ENCODE measurements at places on chromosomes 2 and 18.

DNA sequence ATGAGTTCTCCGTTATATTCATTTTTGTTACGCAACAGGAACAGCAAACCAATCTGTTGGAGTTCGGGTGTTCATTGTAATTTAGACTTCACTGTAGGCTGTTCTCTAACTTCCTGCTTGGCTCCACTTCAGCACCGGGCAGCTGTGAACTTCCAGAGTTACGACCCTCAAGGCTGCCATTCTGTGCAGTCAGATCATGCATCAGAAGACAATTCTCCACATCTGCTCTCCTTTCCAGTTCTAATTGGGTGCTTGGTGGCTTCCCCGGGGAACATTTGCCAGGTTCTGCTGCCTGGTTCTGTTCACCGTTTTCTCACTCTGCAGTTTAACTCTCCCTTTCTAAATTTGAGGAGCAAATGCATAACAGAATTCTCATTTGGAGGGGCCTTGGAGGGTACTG lies 237.7 kb downstream of the NYAP2 start:
- DNase-seq: no peak

DNA sequence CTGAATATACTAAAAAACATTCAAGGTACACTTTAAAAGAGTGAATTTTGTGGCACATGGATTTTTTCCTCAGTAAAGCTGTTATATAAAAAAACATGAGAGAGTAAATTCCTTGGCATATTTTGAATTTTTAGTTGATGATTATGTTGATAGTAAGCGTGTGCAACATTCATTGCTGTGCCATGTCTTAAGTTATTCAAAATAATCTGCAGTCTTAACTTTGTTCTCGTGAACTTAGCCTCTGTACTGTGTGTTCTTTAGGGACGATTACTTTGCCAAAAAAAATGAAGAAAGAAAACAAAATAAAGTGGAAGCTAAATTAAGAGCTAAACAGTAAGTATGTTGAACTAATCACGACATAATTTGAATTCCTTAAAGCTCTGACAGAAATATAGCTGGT lies 9.6 kb downstream of the SSB start:
- DNase-seq: no peak

DNA sequence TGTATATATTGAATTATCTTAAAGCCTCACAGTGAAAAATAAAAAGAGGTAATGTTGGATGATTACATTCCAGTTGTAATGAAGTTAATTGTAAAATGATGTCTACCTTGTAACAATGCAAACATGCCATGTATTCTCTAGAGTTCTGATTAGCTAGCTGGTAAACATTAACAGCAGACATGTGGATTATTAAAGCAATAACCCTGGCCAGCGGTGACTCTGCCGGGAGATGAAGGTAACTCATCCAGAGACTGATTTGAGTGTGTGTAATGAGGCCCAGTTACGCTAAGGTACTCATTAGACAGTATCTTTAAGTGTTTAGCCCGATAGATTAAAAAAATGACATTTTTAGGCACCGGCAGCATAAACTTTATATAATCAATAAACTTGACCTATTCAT lies 79.6 kb upstream of the REV1 start:
- DNase-seq: no peak

GRCh38 chr18:13290856-13291271 lies 72.3 kb downstream of the LDLRAD4 start:
- no peak for DNase-seq

DNA sequence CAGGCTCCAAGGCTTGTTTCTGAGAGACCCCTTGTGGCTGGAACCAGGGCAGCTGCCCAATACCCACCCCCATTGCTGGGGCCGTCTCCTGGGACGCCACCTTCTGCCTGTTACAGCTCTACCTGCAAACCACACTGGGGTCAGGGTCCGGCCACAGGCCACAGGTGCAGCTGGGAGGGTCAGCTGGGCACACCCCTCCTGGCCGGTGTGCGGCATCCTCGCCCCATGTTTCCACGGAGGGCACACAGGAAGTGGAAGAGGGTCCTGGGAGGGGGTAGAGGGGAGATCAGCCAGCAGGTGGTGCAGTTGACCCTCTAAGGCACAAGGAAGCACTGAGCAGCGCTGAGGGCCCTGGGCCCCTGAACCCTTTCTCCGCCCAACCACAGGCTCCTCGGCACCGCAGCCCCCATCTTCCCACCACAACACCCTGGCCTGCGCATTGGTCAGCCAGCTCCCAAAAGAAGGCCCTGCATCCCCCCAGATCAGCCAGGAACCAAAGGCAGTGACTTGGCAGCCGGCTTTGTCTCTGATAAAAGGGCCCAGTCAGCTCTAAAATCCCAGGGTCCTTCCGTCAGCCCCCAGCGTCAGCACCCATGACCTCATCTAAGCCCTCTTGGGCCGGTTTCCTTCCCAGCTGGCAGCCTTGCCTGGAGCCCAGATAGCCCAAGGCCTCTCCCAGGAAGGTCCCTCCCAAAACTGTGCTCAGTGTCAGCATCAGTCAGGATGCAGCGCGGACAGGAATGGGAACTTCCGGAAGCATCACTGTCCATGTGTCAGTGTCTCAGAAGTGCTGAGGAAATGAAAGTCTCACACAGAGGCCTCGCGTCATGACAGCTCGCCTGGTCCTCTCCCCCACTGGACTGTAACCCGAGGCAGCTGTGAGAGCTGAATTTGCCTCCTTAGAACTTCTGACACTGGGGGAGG lies 1.7 kb downstream of the ERFE start:
- no peak for DNase-seq

- no peak for DNase-seq
These were observed 40.3 kb downstream of the KCNS3 start for GRCh38 chr2:17918789-17919188.

DNA sequence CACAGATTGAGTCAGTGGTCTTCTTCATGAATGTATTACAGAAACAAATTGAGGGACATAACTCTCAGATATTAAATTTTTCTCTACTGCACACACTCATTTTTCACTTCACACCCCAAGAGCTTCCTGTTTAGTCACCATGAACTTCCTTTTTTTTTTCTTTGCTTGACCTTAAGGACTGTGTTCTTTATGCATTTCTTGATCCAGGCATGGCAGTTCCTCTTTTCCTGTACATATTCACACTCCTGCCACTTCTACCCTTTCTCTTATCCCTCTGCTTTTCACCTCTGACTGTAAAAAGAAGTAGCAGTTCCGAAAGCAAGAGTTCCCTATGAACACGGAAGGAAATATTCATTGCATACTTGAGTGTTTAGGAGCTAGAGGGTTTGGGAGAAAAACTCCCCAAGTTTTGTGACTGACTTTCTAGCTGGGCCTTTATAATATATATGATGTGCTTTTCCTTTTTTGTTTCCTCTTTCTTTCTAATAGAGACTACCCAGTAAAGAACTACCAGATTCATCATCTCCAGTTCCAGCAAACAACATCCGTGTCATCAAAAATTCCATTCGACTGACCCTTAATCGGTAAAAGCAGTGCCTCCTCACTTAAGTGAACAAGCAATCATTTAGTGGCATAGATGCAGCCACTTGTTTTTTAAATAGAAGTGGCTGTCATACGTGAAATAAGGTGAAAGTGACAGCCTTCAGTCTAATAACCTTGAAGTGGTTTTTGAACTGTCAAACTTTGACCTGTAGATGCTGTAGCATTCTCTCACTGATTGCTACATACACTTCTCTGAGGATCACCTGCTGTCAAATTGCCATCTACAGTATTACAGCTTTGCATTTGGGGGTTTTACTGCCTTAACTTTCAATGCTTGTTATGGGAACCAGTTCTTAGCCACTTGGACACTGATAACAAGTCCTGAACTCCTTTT lies 40.8 kb downstream of the PAPOLG start:
- DNase-seq: no peak

- DNase-seq: no peak
These were observed 226.9 kb upstream of the SMIM21 start for GRCh38 chr18:75654386-75654785.

DNA sequence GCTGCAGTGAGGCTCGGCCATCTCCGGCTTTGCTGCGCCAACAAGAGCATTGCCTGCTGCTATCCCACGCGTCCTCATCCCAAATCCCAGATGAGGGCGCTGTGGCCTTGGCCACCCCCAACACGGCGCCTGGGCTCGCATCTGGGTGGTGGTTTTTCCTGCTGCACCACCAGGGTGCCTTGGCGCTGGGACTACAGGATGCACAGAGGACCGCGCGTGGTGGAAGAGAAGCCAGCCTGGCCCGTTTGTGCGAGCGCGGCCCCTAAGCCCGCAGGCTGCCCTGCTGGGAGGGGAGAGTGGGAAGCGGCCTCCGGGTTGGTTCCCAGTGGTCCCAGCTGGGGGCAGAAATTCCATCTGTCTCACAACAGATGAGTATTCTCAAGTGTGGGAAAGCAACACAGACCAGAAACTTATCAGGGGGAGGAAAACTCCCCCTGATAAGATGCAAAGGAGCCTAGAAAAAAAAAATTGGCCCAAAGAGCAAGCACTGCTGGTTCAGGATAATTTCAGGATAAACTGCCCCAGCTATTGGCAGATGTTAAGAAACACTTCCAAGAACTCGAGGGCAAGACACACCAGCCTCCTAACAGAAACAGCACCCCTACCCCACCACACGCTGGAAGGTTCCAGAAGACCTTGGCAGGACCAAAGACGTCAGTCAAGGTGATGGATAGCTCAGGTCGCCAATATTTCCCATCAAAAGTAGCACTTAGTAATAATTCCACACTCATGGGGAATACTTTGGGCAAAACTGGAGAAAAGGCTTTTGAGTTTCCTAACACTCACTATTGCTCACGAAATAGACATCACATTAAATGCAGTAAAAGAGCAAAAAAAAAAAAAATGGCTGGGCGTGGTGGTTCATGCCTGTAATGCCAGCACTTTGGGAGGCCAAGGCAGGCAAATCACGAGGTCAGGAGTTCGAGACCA lies 152.1 kb downstream of the PXDN start:
- no peak for DNase-seq

GRCh38 chr2:96680561-96681141 lies 38.1 kb downstream of the FER1L5 start:
- DNase-seq: no peak

GRCh38 chr2:236872981-236873380 lies 212.7 kb upstream of the COPS8 start:
- no peak for DNase-seq

- no peak for DNase-seq
These were observed 175.8 kb upstream of the CCDC150 start for GRCh38 chr2:196463706-196464105.

GRCh38 chr2:109419171-109419756 lies 194.5 kb downstream of the SEPTIN10 start:
- no peak for DNase-seq

GRCh38 chr18:52283927-52284326 lies 56.1 kb upstream of the DCC start:
- no peak for DNase-seq

DNA sequence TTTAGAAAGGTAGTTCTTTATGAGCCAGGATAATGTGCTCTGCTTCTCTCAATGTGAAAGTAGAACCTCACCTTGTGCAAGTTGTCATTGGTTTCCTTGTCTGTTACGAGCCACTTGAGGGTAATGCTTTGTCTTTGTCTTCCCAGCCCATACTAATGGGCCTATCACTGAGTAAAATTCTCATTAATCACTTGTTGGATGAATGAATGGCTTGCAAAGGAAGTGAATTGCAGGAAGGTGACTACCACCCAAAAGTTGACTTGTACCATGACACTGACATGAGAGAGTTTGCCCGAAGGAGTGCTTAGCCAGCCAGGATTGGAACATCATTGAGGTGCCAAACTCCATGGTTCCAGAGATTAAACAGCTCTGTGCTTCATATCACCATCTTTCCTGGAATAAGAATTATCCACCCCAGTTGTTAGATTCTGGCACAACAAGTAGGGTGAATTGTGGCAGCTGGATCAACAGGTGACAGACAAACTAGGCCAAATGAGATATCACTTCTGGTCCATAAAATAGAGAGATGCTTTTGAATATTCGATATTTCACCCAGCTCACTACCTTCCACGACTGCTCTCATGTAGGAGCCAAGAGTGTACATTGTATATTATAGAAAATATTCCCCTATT lies 20.5 kb upstream of the CD28 start:
- no peak for DNase-seq

DNA sequence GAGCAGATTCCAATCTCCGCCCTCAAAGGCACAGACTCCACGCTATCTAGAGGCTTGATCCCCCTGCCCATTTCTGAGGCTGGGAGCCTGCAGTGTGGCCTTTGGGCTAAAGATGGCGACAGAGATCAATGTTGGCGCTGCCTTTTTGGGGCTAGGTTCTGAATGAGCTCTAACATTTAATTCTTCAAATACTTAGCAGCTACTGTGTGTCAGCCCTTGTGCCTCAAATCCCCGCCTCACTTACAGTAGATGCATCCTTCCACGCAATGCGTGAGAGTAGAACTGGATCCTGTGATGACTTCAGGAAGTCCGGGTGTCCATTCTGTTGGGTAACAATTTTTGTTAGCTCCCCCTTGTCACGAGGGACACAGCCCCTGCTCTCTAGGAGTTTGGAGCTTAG lies 12.4 kb downstream of the IL1F10 start:
- DNase-seq: no peak

- DNase-seq: no peak
These were observed 69.8 kb downstream of the TSN start for GRCh38 chr2:121825003-121825950.

DNA sequence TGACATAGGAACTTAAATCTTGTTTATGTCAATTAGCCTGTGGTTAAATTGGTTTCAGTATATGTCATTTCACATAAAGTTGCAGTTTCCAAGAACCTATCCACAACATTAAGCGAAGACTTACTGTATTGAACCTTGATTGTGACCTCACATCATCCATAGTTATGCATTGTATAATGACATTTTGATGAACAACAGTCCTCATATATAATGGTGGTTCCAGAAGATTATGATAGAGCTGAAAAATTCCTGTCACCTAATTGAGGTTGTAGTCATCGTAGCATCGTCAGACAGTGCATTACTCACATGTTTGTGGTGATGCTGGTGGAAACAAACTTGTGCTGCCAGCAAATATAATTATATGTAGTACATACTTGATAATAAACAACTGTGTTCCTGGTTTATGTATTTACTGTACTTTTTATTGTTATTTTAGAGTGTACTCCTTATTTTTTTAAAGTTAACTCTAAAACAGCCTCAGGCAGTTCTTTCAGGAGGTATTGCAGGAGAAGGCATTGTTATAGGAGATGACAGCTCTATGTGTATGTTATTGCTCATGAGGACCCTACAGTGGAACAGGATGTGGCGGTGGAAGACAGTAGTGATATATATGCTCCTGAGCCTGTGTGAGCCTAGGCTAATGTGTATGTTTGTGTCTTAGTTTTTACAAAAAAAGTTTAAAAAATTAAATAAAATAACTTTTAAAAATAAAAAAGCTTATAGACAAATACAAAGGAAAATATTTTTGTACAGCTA lies 56.6 kb downstream of the UBE2E3 start:
- DNase-seq: no peak

Measured in NCI-H187 (cell line).